ENCODE measurements at places on chromosomes 4 and X.

DNA sequence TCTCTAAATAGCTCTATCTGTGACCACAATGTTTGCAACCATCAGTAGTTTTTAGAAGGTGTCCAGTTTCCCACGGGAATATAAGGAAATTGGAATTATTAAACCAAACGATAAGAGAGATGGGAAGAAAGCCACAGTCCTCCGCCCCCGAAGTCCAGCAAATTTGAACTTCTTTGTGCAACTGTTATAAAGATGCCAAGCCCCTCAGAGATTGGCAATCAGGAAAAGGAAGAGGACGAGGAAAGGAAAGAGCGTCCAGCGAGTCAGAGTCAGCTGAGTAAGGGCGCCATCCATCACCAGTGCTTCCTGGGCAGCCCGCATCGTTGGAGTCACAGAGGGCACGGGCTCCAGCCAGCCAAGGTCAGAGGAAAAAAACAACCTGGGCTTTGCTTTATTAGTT lies 35.7 kb downstream of the LDB2 start:
- no peak for DNase-seq

DNA sequence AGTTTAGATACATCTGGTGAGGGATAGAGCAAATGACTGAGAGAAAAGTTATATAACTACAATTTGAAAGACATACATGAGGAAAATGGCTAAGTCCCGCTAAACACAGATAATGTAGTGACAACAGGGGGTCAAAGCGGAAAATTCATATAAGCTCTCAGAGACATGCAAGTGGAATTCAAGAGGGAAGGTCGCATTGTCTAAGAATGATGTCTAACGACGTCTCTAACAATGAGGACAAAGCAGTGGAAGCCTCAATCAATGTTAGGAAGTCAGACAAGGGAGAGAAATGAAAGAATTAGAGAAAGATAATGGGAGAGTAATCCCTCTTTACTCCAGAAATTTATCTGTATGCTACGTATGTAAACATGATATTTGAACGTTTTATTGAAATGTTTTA lies 113.4 kb downstream of the ANTXR2 start:
- DNase-seq = no peak

GRCh38 chrX:31543634-31544033 lies 471.8 kb upstream of the FTHL17 start:
- no peak for DNase-seq

GRCh38 chr4:33422656-33423055 lies 2702.5 kb downstream of the PCDH7 start:
- no peak for DNase-seq

GRCh38 chr4:146814750-146815149 lies 130.9 kb downstream of the TTC29 start:
- DNase-seq = no peak

DNA sequence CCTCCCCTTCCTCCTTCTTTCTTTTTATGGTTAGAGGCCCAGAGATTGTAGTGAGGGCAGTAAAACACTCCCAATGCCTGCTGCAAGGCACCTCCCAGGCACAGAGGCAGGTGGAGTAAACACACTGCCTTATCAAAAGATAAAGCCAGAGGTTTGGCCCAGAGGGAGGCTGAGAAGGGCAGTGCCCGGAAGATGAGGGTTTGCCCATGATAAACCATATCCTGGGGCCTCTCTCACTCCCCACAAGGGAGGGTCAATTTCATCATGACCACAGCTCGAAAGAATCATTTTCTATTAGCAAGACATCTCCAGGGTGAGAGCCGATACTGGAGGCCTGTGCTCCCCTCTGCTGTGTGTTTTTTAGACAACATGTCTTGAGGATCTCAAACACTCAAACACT lies 98.5 kb upstream of the FAM9C start:
- no peak for DNase-seq

- DNase-seq = no peak
Observed at GRCh38 chr4:38308728-38309311, 348.6 kb downstream of the PTTG2 start.

DNA sequence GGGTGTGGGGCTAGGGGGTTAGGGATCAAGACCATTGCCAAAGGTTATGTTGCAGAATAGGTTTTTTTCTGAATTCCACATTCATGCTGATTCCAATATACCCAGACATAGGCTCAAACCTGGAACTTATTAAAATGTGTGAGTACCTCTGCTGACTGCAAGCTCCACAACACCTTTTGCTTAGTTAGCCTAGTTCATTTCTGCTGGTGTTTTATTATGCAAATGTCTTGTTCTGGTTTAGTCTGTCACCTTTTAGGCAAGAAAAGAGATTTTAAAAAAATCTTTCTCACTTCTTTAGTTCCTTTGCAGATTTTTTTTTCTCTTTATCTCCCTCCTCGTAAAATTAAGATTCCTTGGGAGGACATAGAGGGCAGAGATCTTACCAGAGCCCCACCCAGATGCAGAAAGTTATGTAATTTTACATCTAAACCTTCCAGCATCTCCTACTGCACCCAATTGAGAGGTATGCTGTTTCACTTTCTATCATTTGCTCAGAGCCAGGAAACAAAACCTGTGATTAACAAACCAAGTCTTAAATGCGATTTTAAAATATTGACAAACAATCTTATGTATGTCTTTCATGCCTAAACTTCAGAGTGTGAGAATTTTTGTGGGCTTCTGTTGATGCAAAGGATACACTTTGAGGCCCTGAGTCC lies 190.7 kb upstream of the CLNK start:
- no peak for DNase-seq

- no peak for DNase-seq
Observed at GRCh38 chr4:41678086-41678816, 70.3 kb downstream of the PHOX2B start.

GRCh38 chr4:134867027-134867426 lies 665.4 kb upstream of the PABPC4L start:
- no peak for DNase-seq

DNA sequence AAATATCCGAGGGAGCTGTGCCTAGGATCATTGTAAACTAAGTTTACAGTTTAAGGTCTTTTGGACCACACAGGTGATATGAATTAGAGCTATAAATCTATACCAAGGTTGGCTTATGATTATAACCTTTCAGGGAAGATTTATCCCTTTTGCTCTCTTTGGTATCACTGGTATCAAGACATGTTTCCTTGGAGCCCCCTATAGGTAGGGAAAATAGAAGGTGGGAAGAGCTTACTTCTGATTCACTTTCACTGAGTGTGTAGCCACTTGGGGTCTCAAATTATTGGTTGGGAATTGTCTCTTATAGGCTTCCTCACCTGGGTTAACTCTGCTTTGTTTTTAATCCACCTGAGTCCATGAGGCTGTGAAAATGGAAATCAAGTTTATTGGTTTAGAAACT lies 262.1 kb upstream of the NR3C2 start:
- DNase-seq = no peak

DNA sequence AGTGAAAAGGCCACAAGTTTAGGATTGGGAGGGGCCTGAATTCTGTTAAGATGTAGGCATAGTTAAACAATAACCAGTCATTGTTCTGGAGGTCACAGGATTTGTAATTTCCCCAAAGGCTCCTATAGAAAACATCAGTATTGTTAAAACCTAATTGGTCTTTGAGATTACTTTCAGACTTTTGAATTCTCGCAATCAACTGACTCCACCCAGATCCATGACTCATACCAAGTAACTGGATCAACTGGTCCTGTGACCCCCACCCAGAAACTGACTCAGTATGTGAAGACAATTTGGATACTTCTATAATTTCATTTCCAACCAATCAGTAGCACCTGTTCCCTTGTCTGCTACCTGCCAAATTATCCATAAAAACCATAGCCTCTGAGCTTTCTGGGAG lies 28.4 kb downstream of the MAGEB16 start:
- DNase-seq = no peak

- no peak for DNase-seq
Observed at GRCh38 chr4:94277534-94277933, 65.1 kb downstream of the HPGDS start.

DNA sequence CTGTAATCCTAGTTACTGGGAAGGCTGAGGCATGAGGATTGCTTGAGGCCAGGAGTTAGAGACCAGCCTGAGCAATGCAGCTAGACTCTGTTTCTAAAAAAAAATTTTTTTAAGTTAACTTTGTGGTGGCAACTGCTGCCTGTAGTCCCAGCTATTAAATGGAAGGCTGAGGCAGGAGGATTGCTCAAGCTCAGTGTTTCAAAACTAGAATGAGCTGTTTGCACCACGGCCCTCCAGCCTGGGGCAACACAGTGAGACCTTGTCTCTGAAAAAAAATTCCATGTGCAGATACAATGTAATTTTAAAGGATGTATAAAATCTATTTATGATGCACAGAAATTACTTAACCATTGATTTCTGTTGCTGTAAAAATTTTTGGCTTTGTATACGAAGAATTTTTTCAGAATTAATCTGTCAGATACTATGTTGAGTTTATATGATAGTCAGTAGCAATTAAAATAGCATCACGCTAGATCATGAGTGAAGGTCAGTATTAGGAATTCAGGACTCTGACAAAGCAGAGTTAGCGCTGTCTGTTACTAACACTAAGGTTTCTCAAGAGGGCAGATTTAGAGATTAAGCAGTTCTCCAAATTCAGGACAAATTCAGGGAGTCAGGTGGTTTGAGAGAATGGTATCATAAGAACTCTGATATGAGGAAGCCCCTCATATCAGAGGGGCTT lies 8.3 kb upstream of the AGA start:
- DNase-seq = no peak
